ENCODE measurements at places on chromosomes 7 and 10.

DNA sequence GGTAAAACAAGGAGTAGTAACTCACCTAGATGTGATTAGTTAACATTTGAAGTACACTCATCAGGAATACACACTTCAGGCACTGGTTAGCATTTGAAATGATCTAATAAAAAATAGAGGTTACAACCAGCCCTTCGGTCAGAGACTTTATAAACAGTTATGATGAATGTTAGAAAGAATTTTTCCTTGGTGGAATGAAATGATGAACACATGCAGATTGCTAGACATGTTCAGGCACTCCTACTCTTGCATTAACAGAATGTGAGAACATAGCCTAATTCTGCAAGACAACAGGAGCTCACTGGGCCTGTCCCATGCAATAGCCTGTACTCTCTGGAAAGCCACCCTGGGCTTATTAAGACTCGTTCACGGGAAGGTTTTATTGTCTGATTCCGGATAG lies 47.3 kb upstream of the TECTB start:
- no peak for DNase-seq

GRCh38 chr7:41153268-41153667 lies 549.6 kb downstream of the INHBA start:
- no peak for DNase-seq

GRCh38 chr10:105611244-105611798 lies 970.2 kb downstream of the SORCS3 start:
- no peak for DNase-seq

DNA sequence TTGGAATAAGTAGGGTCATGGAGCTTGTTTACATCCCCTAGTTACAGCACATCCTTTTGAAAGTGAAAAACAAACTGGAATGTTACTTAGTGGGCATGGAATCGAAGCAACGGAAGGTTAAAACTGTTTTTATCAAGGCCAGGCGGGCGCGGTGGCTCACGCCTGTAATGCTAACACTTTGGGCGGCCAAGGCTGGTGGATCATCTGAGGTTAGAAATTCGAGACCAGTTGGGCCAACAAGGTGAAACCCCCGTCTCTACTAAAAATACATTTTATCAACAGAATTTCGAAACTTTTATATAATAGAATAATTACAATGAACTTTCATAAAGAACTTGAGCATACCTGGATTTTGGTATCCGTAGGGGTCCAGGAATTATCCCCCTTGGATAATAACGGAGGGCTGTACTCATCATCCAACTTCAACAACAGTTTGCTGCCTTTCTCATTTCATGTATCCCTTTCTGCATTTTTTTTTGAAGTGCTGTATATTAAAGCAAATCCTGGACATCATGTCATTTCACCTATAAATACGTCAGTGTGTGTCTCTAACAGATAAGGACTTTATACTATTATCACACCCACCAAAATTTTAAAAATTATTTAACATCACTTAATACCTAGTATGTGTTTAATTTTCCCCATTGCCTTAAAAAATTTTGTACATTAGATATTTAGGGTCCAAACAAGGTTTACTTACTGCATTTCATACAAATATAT lies 1.3 kb upstream of the TMED4 start:
- DNase-seq, result no peak

DNA sequence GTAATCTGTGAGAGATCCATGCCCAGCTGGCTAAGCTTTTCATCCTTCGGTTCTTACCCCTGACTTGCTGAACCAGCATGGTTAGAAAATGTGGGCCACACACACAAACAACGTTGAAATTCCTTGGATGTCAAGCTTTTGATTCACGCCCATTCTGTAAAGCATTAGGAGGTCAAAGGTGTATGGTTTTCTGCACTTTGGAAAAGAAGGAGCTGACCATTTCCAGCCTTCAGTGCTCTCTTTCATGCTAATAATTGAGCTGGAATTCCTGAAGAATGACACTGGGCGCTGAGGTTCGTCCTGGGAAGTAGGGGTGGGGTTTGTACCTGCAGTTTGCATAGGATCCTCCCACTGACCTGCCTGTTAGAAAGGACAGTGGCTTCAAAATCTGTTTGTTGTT lies 23.1 kb downstream of the KLF6 start:
- DNase-seq, result no peak

DNA sequence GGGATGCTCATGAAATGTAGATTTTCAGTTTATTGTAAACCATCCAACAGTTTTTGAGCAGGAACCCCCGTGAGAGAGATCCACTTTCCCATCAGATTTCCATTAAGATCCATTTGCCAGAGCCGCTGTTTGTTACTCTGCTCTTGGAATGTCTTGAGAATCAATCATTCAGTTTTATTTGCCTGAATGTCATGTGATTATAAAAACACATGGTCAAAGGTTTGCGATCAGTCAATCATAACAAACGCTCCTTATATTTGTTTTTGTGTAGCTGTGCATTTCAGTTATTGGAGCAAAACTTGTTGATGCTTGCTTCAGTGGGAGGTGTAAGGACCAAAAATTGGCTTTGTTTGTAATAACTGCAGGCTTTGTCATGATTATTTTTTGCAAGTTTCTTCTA lies 155.8 kb upstream of the RHOBTB1 start:
- no peak for DNase-seq

DNA sequence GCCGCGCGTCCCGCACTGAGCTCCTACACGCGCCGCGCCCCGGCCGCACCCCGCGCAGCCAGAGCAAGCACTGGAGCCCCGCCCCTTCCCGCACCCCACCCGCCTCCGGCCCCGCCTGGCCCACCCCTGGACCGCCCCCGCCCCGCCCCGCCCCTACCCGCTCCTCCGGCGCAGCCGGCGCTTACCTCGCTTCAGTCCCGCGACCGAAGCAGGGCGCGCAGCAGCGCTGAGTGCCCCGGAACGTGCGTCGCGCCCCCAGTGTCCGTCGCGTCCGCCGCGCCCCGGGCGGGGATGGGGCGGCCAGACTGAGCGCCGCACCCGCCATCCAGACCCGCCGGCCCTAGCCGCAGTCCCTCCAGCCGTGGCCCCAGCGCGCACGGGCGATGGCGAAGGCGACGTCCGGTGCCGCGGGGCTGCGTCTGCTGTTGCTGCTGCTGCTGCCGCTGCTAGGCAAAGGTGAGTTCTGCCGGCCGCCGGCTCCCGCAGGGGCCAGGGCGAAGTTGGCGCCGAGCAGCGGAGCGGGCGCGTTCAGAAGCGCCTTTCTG lies at the start of gene RET:
RET (plus strand) TSS at position 194 of the 545 bp plus-strand sequence; CDS start at position 384, 190 bp downstream.
- DNase-seq, result no peak

DNA sequence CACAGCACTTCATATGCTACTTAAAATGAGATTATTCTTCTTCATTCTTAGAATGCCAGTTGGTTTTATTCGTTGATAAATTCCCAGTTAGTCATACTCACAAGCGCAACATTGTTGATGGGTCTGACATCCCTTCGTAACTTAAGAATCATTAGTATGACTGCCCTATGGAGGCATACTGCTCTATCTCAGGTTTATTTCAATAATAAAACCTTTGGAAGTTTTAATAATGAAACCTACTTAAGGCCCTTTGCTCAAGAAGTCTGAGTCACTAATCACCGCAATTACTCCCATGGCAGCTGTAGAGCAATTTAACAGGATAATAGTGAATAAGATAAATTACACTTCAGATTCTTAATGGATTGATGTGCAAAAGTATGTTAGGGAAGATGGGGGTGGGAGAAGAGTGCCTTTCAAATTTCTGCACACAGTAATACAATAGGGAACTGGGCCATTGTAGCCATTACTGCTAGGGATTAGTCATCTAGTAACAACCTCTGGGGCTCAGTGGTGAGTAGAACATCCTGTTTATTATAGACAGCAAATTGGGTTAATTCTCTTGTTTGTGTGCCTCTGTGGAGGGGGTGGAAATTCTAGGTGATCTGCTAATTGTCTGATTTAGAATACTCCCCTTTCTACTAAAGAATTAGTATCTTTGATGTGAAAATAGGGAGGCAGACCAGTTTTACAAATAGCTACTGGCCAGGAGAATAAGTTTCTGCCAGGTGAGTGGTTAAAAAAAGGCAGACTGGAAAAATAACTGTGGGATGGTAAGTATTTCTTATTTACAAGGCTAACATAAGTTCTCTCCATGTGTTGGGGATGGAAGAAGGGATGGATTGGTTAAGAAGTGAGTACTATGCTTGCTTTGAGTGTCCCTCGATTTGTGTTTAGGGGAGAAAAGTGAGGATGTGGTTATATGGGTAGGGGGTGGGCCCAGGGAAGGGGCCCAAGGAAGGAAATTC lies 74.5 kb upstream of the VKORC1L1 start:
- no peak for DNase-seq

DNA sequence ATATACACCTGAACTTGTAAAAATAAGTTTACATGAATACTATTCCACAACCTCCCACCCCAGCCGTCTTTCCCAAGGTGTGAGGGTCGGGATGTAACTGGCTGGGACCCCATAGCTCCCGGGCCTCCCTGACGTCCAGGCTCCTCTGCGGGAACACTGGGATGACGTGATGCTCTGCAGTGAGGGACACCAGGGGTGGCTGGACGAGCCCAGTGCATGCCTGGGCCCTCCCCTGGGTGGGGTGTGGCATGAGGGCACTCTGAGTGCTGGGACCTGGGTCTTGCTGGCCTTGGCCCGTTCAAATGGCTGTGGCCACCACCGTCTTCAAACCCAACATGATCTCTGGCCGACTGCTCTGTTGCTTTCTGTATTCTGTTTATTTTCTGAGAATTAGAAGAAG lies 182.4 kb downstream of the DNAJB6 start:
- no peak for DNase-seq

DNA sequence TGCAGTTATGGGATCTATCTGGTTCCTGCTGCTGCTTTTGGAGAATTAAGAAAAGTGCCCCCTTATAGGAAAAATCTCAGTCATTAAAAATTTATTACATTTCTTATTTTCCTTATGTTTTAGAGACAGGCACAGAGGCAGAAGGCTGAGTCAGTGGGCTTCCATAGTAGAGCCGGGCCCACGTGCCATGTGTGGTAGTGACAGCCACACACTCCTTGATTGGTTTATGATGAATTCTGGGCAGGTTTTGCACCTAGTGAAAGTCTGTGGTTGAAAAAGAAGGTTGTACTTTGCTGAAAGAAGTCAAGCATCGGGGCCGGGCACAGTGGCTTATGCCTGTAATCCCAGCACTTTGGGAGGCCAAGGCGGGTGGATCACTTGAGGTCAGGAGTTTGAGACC lies 109.9 kb downstream of the FANK1 start:
- DNase-seq, result no peak

DNA sequence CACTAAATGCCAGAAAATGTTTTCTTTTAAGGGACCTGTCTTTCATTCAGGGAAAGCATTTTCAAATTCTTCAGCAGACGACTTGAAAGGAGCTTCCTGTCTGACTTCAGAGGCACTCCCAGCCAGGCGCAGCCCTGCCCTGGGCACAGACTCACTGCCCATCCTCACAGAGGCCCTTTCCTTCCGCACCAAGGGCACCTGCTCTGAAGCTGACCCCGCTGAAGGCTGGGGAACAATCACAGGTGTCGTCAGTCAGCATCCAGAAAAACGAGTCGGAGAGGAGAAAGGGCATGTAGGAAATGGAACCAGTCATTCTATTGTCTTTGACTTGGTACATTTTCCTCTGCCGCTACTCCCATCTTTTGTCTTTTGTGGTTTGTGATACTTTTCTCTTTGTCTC lies 125.3 kb upstream of the PARD3 start:
- DNase-seq, result no peak

DNA sequence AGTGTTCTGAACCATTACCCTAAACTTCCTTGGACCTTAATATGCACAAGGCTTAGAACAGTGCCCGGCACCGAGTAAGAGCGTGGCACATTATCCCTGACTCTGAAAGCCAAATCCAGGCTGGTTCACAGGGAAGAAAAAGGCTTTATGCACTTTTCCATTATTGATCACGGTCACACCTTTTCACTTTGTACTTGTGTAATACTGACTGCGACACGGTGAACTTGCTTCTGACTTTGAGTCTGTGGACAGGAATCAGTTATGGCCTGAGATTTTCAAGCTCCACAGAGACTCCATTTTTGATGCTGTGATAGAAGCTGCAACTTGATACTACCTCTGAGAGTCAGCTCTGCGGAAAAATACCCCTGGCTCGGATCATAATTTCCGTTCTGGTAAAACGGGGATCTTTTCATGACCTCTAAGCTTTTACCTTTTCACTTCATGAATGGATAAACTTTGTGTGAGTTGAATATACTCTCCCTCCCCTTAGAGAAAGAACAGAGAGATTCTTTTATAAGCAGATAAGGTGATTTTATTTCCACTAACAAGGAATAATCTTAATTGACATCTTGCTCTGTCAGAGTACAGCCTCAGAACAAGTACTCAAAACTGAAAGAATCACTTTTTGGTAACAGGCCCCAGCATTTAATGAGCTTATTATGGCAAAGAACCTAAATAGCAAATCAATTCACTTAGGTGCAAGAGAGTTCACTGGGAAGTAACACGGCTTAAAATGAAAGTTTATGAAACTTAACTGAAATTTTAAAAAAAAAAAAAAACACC lies 88.8 kb downstream of the ELMO1 start:
- DNase-seq, result no peak

DNA sequence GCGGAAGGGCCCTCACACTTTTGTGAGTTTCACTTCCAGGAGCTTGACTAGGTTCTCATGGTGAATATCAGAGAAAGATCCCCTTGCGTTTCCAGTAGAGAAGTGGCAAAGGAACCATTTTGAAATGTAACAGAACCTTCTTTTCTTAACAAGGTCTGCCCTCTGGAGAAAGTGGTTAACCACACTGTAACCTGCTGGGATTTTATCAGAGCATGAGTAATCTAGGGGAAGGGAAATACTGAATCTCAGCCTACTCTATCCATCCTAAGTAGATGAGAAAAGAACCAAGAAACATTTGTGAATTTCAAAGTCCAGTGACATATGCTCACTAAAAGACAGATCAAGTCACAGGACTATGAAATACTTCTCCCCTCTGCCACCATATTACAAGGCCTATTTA lies 235.5 kb downstream of the ZEB1 start:
- no peak for DNase-seq

All from stimulated activated CD8-positive, alpha-beta memory T cell treated with anti-CD3 and anti-CD28 coated beads, Interleukin-15, amount 100 ng/mL, for 24 hours (primary cell).